ENCODE measurements at places on chromosomes 3 and 15. TPM values are rescaled to one million over a fixed set of nuclear protein-coding genes. Genes with fewer than 3 reads are reported as not detected.

DNA sequence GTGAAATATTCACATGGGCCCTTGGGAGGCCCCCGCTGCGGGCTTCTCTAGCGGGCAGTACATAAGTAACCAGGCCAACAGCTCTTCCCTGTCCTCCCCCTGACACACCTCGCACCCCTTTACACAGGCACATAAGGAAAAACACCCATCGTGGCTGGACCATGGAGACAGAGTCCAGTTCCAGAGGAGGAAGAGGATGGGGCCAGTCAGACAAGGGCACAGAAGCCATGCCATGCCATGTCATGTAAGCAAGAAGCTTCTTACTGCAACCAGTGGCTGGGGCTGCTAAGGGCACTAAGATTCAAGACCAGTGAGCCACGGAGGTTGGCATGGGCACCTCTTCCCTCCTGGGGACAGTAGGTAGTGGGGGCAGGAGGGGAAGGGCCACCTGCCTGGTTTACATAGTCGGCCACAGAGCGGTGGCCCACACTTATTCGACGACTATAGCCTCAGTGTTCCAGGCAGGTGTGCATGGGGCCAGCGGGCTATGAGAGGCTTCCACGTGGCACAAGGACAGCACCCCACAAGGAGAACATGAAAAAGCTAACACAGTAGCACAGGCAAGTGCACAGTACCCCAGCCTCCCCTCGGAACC is 5.7 kb upstream of the CYP11A1 start:
- no peak for DNase-seq

- DNase-seq, result no peak
Measured at GRCh38 chr3:105158286-105158685, 208.4 kb upstream of the ALCAM start.

GRCh38 chr3:50319181-50319893 is 3.2 kb downstream of the HYAL2 start:
- no peak for DNase-seq

The TPRG1 gene
- polyA plus RNA-seq, result 0.16 TPM

GRCh38 chr3:128068156-128068620 is 16.0 kb downstream of the SEC61A1 start:
- DNase-seq, result no peak

The IL17RE gene
- 2.2 TPM for polyA plus RNA-seq

Data from BJ (cell line).